ENCODE measurements at places on chromosomes 6 and 20.

GRCh38 chr6:26315274-26315673 is 49.7 kb upstream of the BTN3A2 start:
- no peak for DNase-seq

GRCh38 chr6:157613011-157613522 is 210.0 kb upstream of the SNX9 start:
- DNase-seq, result no peak

- DNase-seq, result no peak
Observed at GRCh38 chr20:63846128-63846771, 15.0 kb upstream of the ABHD16B start.

- DNase-seq, result no peak
Observed at GRCh38 chr6:154797857-154798256, 64.6 kb downstream of the SCAF8 start.

DNA sequence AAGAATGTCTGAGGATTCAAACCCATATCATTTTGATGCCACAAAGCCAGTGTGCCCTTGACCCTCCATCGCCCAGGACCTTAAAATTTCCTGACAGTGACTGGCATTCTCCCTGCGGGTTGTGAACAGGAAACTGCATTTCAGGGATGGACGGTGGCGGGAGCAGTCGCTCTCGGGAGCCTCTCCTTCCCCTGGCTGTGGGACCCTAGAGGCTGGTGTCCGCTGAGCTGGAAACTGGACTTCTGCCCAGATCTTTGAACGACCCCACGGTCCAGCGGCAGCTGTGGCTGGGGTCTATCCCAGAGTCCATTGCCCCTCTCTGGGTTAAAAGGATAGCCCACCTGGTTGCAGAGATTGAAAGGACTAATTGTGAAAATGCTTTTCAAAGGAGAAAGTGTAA is 1.4 kb upstream of the SEC63 start:
- DNase-seq, result no peak
